Aorta (tissue), 5 donors: ENCODE measurements at places on chromosomes 3 and 15. TPM values are rescaled to one million over a fixed set of nuclear protein-coding genes. Genes with fewer than 3 reads are reported as not detected.

- no peak overlapping the region for H3K4me3 ChIP-seq
- no peaks in the 10 kb centered on the region for H3K36me3 ChIP-seq
- H3K27ac ChIP-seq = no peak overlapping the region
- H3K4me1 ChIP-seq = no peaks in the 10 kb centered on the region
- DNase-seq = no peak
Observed at GRCh38 chr3:168574455-168575158, 478.9 kb upstream of the GOLIM4 start.

DNA sequence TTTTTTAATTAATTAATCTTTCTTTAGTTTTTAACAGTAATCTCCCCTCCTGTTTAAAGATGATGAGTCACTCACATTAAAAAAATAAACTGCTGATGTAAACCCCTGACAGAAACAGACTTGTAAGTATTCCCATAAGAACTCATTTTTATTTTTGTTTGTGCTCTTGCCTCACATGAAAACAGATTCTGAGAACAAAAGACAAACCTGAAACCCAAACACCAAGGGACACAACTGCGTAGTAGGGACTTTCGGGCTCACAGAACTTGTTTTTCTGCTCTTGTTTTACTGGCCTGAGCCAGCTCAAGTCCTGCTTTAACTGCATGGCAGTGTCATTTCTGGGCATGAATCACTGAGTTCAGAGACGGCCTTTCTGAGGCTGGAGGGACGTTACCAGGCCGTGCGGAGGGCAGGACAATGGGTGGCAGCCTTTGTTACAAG is 600.8 kb downstream of the FOXP1 start:
- H3K36me3 ChIP-seq = peaks cover 2% of the 10 kb centered on the region
- peak; percentile 82 for DNase-seq
- peak overlapping the region; percentile 14 for H3K27ac ChIP-seq
- H3K4me3 ChIP-seq = no peak overlapping the region

- no peak overlapping the region for H3K27ac ChIP-seq
- H3K27me3 ChIP-seq = no peaks in the 10 kb centered on the region
- DNase-seq = no peak
- H3K4me1 ChIP-seq = peaks cover 17% of the 10 kb centered on the region
Observed at GRCh38 chr3:188472336-188472735, 318.4 kb downstream of the LPP start.

- DNase-seq = no peak
- H3K36me3 ChIP-seq = no peaks in the 10 kb centered on the region
- no peaks in the 10 kb centered on the region for H3K27me3 ChIP-seq
- H3K27ac ChIP-seq = no peak overlapping the region
Observed at GRCh38 chr3:141979050-141979671, 102.7 kb downstream of the ATP1B3 start.

DNA sequence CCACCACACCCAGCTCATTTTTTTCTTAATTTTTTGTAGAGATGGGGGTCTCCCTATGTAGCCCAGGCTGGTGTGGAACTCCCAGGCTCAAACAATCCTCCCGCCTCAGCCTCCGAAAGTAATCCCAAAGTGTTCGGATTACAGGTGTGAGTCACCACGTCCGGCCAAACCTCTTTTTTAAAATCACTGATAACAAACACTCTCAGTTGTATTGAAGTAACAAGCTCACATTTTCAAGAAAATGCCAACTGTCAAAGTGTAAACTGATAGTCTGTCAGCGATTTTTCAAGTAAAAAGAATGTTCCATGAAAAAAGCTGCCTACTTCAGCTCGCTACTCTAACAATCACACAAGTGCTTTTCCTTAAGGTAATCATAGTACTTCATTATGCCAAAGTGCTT is 33.4 kb downstream of the UBXN7 start:
- no peak for DNase-seq
- H3K27me3 ChIP-seq = no peaks in the 10 kb centered on the region
- no peak overlapping the region for H3K4me3 ChIP-seq
- H3K27ac ChIP-seq = no peak overlapping the region
- peaks cover 1% of the 10 kb centered on the region for H3K36me3 ChIP-seq

DNA sequence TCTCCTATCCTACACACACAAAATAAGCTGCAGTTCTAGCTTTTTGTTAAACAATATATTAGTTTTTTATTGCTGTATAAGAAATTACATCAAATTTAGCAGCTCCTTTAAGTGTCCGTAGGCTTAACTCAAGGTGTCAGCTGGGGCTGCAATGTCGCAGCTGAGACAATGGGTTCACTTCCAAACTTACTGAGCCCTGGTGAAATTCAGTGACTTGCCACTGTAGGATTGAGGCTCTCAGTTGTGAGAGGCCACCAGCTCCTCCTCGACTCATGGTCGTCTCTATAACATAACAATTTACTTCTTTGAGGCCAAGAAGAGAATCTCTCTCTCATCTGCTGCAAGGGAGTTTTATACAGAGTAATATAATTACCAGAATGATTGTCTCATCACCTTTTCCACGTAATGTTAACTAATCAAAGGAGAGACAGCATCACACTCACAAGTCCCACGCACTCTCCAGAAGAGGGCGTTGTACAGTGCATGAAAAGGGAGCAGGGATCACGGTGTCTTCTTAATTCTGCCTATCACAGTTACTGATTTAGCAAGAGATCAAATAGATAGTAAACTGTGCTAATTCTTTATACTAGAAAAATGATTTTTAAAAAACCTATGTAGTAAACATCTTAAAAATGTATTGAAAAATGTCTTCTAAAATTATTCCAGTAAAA is 735.6 kb upstream of the GBE1 start:
- no peak overlapping the region for H3K4me3 ChIP-seq
- no peak for DNase-seq
- H3K27me3 ChIP-seq = no peaks in the 10 kb centered on the region
- no peaks in the 10 kb centered on the region for H3K4me1 ChIP-seq

The NOX5 gene
- total RNA-seq = 0.19 TPM

DNA sequence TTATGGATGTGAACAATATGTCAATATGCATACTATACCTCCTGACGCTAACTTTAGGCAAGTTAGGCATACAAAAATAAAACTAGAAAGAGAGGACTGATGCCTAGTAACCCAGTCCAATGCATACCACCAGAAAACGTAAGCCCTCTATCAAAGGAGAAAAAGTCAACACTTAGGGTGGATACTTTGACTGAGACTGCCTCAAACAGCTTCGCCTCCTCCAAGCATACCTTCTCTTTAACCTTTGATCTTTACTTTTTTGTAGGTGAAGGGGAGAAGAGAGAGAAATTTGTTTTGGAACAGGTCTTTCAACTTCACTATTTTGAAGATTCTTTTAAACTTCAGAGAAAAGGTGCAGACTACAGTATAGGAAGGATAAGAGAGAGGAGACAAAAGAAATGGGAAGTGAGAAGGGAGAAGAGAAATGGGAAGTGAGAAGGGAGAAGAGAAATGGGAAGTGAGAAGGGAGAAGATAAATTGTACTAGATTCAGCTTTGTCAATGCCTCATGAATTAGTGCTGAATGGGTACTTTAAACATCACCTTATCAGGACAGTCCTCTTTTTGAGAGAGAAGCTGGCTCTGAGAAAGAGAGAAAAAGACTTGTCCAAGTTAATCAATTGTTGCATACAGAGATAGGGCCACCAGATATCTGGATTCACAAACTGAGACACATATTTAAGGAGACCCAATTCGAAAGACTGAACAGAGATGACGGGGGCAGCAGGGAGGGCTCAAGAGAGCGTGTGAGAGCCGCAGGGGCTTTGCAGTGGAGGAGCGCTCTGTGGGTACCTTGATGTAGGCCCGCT is 1.0 kb downstream of the P3H2 start:
- H3K4me1 ChIP-seq = no peaks in the 10 kb centered on the region
- H3K27me3 ChIP-seq = no peaks in the 10 kb centered on the region
- no peaks in the 10 kb centered on the region for H3K36me3 ChIP-seq
- peak overlapping the region; percentile 75 for H3K4me3 ChIP-seq

DNA sequence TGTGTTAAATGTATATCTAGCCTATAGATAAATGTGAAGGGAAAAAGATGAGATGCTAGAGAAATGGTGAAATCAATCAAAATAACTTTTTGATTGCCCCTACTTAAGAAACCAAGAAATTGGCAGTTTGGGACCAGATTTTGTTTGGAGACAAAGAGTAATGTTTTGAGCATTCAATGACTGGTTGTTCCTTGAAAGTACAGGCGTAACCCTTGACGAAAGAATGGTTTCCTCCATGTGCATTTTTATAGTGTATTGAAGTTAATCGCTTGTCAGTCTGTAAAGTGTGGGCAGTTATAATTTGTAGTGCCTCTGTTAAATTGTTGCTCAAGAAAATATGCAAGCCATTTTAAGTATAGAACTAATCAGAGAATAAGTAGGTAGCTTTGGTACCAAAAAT is 1.2 kb downstream of the KIF23 start:
- DNase-seq = no peak
- H3K27me3 ChIP-seq = no peaks in the 10 kb centered on the region
- no peak overlapping the region for H3K4me3 ChIP-seq
- peaks cover 2% of the 10 kb centered on the region for H3K4me1 ChIP-seq

DNA sequence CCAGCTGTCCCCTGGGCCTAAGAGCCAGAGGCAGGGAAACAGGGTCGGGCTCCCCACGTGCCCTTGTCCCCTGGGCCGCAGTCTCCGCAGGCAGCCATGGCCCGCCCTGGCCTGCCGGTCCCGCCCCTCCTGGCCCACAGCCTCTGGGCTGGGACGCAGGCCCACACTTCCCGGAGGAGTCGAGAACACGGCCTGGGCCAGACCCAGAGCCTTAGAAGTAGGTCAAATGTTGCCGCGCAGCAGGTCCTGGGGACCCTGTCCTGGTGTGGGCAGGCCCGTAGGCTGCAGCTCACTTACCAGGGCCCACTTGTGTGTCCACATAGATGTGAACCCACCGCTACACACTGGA is 4.3 kb upstream of the MYL3 start:
- H3K27me3 ChIP-seq = no peaks in the 10 kb centered on the region
- H3K4me3 ChIP-seq = no peak overlapping the region
- no peaks in the 10 kb centered on the region for H3K36me3 ChIP-seq
- DNase-seq = peak; percentile 94
- no peak overlapping the region for H3K27ac ChIP-seq

GRCh38 chr3:104992676-104993075 is 374.0 kb upstream of the ALCAM start:
- no peaks in the 10 kb centered on the region for H3K27me3 ChIP-seq
- no peak overlapping the region for H3K27ac ChIP-seq
- H3K4me1 ChIP-seq = no peaks in the 10 kb centered on the region
- H3K4me3 ChIP-seq = no peak overlapping the region

- H3K4me1 ChIP-seq = no peaks in the 10 kb centered on the region
- H3K27ac ChIP-seq = peak overlapping the region; percentile 69
- H3K27me3 ChIP-seq = no peaks in the 10 kb centered on the region
- H3K4me3 ChIP-seq = peak overlapping the region; percentile 95
Observed at GRCh38 chr3:25663347-25663868, 1.3 kb downstream of the TOP2B start.

DNA sequence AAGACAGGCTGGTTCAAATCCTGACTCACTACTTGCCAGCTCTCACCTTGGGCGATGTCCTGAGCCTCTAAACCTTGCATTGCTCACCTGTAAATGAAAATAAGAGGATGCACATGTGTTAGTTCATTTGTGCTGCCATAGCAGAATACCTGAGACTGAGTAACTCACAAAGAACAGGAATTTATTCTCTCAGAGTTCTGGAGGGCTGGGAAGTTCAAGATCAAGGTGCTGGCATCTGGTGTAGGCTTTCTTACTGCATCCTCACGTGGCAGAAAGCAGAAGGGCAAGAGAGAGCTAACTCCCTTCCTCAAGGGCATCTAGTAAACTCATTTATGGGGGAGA is 222.7 kb downstream of the MTHFS start:
- DNase-seq = no peak
- no peaks in the 10 kb centered on the region for H3K4me1 ChIP-seq
- no peaks in the 10 kb centered on the region for H3K36me3 ChIP-seq
- H3K4me3 ChIP-seq = no peak overlapping the region
- H3K27me3 ChIP-seq = no peaks in the 10 kb centered on the region
- no peak overlapping the region for H3K27ac ChIP-seq

The IL12A gene
- total RNA-seq = not detected

GRCh38 chr3:194072691-194073279 is 63.2 kb upstream of the HES1 start:
- no peaks in the 10 kb centered on the region for H3K4me1 ChIP-seq
- no peaks in the 10 kb centered on the region for H3K27me3 ChIP-seq
- no peaks in the 10 kb centered on the region for H3K36me3 ChIP-seq
- H3K4me3 ChIP-seq = no peak overlapping the region
- H3K27ac ChIP-seq = no peak overlapping the region
